ENCODE measurements at places on chromosomes 11 and 22.

DNA sequence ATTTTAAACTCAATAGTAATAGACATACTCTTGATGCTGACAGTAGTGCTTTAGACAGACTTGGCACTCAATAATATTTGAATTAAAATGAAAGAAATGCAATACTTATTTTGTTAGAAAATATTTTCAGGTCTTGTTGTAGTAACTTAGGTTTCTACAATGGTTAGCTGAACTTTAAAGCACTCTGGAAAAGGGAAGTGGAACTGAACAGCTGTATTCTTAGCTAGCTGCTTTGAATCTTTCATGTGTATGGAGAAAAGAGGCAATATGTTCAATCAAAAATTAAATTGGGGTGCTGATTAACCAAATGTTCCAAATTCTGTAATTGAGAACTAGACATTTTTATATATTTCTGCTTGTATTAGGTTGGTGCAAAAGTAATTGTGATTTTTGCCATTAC lies 517.9 kb upstream of the RAG2 start:
- DNase-seq, result no peak

GRCh38 chr22:20125201-20126174 lies 6.1 kb upstream of the ZDHHC8 start:
- DNase-seq, result no peak

- DNase-seq, result no peak
Observed at GRCh38 chr11:23211221-23211620, 350.9 kb upstream of the CCDC179 start.

DNA sequence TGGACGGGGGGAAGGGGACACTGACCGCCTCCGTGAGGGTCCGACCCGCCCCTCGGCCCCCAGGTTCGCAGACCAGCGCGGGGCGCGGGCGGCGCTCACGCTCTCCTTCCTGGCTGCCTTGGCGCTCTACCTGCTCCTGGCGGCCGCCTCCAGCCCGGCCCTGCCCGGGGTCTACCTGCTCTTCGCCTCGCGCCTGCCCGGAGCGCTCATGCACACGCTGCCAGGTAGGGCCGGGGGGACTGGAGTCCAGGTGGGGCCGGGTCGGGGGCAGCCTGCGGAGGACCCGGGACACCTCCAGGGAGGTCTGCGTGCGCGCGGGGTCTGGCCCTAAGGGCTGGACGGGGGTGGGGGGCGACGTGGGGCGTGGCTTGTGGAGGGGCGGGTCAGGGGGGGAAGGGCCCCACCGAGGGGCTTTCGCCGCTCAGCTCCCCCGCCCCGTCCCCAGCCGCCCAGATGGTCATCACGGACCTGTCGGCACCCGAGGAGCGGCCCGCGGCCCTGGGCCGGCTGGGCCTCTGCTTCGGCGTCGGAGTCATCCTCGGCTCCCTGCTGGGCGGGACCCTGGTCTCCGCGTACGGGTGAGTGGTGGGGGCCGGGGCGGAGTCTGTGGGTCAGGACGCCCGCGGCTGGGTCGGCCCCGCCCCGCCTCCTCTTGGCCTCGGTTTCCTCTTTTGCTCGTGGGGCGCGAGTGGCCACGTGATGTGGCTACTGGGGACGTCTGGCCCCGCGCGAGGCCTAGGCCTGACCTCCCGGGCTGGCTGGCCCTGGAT lies 19.9 kb downstream of the PHLDA2 start:
- no peak for DNase-seq

GRCh38 chr11:85694385-85694980 lies 8.5 kb upstream of the CCDC89 start:
- no peak for DNase-seq

GRCh38 chr11:134950692-134951304 lies 538.8 kb upstream of the B3GAT1 start:
- no peak for DNase-seq

DNA sequence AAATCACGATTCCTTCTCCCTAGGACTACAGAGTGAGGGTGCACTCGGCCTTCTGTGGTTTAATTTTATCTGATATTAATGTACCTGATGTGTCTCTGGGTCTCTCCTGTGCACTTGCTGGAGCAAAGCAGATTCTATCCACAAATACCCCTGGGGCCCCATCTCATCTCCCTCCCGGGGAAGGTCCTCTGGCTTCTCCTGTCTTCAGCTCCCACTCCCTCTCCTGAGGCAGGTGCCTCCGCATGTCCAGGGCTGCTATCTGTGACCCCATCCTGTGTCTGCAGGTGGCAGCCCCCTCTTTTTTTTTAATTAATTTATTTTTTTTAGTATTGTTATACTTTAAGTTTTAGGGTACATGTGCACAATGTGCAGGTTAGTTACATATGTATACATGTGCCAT lies 558.7 kb downstream of the BRD1 start:
- DNase-seq, result no peak

GRCh38 chr11:116072133-116072532 lies 567.9 kb upstream of the CADM1 start:
- DNase-seq, result no peak

DNA sequence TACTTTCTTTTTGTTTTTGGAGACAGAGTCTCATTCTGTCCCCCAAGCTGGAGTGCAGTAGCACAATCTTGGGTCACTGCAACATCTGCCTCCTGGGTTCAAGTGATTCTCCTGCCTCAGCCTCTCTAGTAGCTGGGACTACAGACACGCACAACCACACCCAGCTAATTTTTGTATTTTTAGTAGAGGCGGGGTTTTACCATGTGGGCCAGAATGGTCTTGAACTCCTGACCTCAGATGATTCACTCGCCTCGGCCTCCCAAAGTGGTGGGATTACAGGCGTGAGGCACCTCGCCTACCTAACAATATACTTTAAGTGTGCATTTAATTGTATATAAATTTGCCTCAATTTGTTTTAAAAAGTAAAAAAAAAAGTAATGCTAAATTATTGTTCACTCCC lies 38.4 kb downstream of the GRK3 start:
- DNase-seq, result no peak

DNA sequence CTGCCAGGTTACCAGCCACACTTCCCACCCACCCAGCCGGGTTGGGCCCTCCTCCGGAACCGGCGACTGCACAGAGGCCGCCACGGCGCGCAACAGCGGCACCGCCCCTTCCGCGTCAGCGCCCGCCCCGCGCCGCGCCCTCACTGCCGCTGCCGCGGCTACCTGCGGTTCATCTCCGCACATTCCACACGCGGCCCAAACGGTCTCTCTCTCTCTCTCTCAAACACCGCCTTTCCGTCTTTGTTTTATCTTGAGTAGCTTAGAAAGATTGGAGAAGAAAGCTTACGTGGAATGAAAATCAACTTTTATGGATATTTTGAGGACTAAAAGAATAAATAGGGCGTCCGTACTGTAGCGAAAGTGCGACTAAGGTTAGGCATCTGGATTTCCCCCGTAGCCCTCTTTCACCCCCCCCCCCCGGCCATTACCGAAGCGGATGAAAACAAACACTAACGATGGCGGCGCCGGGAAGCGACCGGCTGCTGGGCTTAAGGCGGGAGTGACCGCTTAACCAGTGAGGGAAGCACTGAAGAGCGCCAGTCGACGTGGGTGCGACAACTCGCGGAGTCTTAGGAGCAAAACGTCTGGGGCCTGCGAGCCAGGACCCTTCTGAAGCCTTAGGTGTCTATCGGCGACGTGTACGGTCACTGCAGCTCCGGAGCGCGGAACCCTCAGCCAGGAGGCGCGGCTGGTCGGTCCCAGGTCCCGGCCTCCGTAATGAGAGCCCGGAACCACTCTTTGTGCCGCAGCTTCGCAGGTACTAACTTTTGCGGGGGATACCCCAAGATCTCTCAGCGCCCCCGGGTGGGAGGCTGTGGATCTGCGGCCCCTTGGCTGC lies at the start of the genes ATG13 and HARBI1:
ATG13 (plus strand) TSS at position 420 of the 838 bp plus-strand sequence. CDS start 26,739 bp downstream, outside the sequence.
HARBI1 (minus strand) TSS at position 94 of the 838 bp plus-strand sequence. CDS start 990 bp downstream, outside the sequence.
- DNase-seq, result peak; percentile 94

- DNase-seq, result no peak
Observed at GRCh38 chr22:45499746-45500145, 2.9 kb upstream of the FBLN1 start.

GRCh38 chr11:122181893-122182292 lies 65.9 kb upstream of the BLID start:
- DNase-seq, result no peak

DNA sequence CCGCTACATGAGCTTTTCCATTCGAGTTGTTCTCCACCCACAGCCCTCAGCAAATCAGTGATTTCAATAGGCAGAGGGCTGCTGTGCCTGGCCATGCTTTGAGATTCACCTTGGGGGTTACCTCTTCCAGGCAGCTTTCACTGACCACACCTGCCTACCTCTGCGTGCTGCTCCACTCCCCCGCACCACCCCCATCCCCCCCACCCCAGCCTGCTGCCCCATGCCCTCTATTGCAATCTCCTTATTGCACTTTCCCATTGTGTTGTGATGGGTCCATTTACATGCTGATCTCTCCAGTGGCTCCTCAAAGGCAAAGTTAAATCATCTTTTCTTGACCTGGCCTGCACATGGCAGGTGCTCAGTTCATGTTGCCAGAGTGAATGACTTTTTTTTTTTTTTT lies 18.0 kb upstream of the POLA2 start:
- DNase-seq, result no peak

DNA sequence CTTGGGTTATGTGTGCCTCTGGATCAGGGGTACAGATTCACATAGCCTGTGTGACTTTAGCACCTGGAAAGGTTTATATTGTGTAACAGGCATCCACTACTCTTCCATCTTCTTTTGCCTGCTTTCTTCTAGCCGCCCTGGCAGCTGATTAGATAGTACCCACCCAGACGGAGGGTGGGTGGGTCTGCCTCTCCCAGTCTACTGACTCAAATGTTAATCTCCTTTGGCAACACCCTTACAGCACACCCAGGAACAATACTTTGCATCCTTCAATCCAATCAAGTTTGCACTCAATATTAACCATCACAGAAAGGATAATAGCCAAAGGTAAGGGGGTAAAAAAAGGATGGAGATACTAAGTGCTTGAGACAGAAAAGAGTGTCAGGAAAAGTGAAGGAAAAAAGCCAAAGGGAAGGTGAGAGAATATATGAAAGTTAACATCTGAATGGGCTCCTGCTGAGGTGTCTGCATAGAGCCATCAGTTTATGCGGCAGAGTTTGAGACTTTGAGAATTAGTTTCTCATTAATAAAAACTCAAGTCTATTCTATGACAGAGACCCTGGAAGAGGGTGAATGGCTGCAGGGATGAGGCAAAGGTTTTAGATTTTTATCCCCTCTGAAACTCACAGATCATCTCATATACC lies 2.6 kb upstream of the OR51B6 start:
- DNase-seq, result no peak

- peak; percentile 80 for DNase-seq
Observed at GRCh38 chr11:16280256-16280682, 76.1 kb downstream of the SOX6 start.

DNA sequence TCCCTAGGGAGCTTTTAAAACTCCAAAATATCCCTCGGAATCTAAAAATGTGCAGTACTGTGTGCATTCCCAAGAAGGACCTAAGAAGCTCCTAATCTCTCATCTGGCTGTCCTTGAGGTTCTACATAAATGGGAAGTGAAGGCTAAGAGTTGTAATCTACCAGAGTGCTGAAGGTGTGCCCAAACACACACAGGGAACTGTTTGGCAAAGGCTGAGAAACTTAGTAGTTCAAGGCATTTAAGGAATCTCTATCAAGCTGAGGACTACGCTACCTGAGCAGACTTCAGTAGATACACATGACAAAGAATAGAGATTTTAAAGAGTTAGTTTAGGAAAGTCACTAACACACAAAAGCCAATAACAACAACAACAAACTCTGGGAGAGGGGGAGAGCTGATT lies 71.1 kb downstream of the TTC28 start:
- DNase-seq, result no peak

GRCh38 chr22:26066534-26066933 lies 102.7 kb upstream of the SEZ6L start:
- DNase-seq, result no peak

GRCh38 chr11:27061461-27061821 lies 20.8 kb downstream of the BBOX1 start:
- DNase-seq, result no peak

DNA sequence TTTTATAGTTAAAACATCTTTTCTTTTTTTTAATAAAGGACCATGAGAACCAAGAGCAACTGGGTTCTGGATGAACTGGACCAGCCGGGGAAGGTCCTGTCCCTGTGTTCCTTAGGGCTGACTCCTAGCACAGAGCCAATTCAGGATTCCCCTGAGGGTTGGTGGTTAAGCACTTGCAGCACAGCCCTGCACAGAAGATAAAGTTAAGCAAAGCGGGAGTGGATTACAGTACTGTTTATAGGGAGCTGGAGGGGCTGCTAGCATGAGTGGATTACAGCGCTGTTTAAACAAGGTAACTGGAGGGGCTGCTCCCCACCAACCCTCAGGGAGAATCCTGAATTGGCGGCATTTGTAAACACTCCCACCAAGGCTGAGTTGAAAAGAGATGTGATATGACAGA lies 90.6 kb downstream of the CELSR1 start:
- no peak for DNase-seq

DNA sequence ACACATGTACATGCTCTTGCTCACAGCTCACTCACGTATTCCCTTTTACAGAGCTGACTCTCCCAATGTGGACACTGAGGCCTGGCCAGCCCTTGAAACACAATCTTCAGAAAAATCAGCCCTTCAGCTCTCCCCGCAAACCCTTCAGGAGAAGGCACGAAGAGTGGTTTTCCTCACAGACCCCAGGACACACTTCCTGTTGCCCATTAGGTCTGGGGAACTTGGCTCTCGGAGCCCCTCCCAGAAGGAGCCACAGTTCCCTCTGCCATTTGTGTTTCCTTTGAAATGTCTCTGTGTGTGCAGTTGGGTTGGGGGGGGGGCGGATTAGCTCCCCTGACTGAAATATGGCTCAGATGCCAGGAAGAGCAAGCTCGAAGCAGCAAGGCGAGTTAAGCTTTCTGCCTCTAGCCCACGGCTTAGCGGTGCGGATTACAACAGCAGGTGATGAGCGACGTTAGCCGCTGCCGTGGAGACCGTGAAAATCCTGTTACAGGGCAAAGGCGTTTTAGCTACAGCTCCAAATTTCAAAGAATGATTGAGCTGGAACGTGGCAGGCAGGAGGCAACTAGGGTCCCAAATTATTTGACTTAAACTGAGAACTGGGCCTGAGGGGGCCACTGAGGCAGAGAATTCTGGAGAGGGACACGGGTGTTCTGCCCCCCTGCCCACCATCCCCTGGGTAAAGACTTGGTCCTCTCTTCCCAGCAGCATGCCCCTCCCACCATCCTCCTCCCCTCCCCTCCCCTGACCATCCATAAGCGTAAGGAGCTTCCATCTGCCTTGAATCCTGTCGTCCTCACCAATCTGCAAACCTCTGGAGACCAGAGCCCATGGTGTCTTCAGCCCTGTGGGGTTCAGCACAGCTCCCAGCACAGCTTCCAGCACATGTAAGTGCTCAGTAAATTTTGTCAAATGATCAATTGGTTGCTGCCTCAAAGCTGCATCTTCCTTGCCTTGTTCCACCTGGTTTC lies 598.6 kb downstream of the BUD13 start:
- DNase-seq, result no peak
